ENCODE measurements at places on chromosomes 4 and X. TPM values are rescaled to one million over a fixed set of nuclear protein-coding genes. Genes with fewer than 3 reads are reported as not detected.

ZNF185 gene
- 9.4 TPM for total RNA-seq

GRCh38 chrX:129932016-129932820, 26.3 kb downstream of the UTP14A start:
- DNase-seq: no peak

PPEF2 gene
- total RNA-seq: not detected

GRCh38 chr4:109355835-109356234, 53.4 kb upstream of the COL25A1 start:
- DNase-seq: no peak

MAGEC2 gene
- total RNA-seq: not detected

GRCh38 chrX:53091354-53091753, 2.6 kb upstream of the KANTR start:
- DNase-seq: no peak

- no peak for DNase-seq
These were observed 11.1 kb downstream of the USO1 start for GRCh38 chr4:75735525-75735924.

GRCh38 chr4:87516683-87517082, 12.5 kb downstream of the SPARCL1 start:
- no peak for DNase-seq

GRCh38 chrX:11380187-11380844, 87.1 kb downstream of the AMELX start:
- DNase-seq: no peak

DNA sequence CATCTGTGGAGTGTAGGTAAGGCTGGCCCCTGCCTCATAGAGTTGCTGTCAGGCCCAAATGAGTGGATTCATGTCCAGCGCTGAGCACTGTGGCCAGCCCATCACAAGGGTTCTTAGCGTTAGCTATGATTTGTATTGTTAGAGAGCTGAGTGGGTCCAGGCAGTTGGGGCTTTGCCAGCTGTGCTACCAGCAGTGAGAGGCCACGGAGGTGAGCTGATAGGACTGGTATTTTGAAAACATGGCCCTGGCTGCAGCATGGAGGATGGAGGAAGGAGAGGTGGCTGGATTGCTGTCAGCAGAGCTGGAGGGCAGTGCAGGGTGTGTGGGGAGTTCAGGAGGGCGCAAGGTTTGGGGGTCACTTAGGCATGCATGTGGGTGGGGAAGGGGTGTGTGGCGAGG, 69.8 kb downstream of the PSAPL1 start:
- no peak for DNase-seq

DNA sequence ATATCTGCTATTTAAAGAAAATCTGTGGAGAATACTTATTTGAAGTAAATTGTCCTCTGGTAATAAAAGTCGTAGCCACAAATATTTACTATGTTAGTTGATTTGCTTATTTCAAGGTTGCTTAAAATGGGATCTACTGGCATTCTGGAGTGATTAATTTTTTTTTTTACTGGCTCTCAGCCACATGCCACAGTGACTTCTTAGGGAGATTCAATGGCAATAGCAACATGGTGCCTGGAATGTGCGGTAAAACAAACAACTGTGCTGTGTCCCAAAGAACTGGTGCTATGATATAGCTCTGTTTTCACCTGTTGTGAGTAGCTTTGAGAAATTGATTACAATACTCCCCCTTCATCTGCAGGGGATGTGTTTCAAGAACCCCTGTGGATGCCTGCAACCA, 324.3 kb downstream of the GPAT3 start:
- DNase-seq: no peak

GLRA2 gene
- not detected for total RNA-seq

- DNase-seq: no peak
These were observed 163.5 kb downstream of the PPP3CA start for GRCh38 chr4:101183666-101184373.

DNA sequence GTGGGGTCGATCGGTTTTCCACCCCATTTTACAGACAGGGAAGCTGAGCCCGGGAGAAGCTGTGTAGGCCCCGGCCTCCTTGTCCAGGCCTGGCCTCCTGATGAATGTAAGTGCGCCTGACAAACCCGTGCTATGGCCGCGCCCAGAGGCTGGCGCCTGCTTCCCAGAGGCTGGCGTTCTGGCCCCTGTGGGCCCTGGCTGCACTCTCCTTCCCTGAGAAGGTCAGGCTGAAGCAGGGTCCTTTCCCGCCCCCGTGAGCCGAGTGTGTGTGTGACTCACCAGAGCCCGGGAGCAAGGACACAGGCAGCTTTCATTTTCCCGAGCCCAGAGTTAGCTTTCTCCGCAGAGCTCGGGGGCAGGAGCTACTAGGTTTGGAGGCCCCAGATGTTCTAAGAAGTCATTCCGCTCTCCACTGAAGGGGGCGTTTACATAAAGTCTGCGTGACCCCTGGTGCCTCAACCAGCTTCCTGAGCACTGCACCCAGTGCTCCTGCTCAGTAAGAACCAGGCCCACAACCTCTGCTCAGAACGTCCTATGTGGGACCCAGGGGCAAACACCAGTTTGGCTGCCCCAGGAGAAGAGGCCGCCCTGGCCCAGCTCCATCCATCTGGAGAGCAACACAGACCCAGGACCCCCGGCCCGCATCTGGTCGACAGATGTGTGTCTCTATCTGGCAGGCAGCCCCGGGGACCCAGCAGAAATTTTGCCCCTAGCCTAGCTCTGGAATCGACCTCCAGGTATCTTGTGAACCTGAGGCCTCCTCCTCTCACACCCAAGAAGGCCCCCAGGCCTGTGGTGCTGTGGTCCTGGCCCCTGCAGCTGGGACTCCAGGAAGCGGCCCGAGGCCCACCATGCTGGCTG, 13.6 kb downstream of the UVSSA start:
- DNase-seq: no peak

MED28 gene
- 6.0 TPM for total RNA-seq

DNA sequence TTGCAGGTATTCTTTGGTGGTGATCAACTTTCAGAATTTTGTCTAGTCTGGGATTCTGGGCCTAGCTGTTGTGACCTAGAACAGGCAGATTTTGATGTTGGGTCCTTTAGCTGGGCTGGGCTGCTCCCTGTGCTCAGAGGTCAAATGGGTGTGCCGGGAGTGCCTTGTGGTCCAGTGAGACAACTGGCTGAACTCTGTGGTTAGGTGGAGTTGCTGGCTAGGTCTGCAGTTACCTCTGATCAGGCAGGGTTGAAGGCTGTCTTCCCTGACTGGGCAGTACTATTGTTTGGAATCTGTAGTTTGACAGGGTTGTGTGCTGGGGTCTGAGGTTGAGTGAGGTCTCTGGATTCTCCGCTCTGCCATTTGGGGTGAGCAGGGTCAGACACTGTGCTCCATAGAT, 599.3 kb downstream of the RAPGEF2 start:
- DNase-seq: no peak

SLC10A7 gene
- total RNA-seq: 12.4 TPM

DNA sequence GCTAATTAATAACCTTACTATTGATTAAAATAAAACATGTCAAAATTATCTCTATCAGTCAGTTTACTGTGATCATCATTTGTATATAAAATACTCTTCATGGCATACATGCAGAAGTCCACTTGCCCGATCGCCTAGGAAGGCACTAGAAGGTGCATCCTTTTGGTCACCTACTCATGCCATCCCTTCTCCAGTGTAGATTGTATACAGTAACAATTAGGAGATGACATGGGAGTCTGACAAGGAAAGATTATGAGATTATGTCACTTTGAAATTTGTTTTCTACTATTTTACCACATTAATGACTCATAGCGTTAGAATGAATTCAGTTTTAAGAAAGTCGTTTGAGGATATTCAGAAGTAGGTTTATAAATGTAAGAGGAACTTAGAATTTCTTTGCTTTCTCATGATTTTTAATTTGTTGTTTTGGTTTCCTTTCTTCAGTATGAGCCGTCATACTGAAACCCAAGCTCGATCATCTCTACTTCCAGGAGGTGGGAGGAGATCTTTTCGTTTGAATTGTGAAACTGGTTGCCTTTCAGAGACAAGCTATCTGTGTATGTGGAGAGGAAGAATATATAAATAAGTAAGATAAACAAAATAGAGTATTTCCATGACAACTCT, 51.1 kb upstream of the UNC5C start:
- DNase-seq: no peak

FDCSP gene
- not detected for total RNA-seq

- DNase-seq: no peak
These were observed 488.3 kb downstream of the CFAP47 start for GRCh38 chrX:36407836-36408235.

GPM6B gene
- total RNA-seq: 0.06 TPM

DNA sequence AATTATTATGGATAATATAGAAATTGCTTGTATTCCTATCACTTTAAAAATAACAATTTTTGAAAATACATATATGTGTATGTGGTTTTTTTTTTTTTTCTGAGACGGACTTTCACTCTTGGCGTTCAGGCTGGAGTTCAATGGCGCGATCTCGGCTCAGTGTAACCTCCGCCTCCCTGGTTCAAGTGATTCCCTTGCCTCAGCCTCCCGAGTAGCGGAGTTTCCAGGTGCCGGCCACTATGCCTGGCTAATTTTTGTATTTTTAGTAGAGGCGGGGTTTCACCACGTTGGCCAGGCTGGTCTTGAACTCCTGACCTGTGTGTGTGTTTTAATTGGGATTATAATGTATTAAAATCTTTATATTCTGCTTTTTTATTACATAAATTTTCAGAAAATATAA, 97.9 kb upstream of the NUDT6 start:
- DNase-seq: no peak

- DNase-seq: no peak
These were observed 35.3 kb upstream of the JADE3 start for GRCh38 chrX:46876901-46877300.

ARSJ gene
- total RNA-seq: 66.1 TPM

LANCL3 gene
- 0.29 TPM for total RNA-seq

- DNase-seq: no peak
These were observed 824 bp downstream of the TBC1D14 start for GRCh38 chr4:6910340-6910959.

DNA sequence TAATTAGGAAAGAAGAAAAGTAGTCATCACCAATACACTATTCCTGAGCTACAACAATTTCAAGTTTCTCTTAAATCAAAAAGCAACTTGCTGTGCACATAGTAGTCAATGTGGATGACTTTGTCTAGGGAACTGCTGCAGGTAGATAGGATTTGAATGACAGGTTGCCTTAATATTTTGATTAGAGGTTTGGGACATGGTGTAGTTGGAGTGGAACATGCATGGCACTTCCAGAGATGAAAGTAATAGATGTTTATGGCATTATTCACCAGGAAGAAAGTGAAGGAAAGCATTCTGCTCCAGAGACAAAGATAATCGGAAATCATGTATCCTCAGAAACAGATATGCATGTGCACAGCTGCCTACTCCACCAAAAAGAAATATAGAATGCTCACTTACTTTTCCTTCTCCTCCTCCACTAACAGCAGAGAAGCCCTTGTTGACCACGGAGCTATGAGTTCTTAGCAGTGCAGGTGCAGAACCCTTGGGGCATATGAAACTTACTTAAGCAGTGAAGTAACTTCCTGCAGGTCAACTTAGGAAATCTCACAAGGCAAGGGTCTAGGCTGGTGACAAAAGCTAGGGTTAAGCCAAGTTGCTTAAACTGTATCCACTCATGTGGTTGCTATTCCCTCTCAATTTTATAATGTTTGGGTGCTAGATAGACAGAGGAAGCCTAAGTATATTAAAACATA, 390.8 kb downstream of the HNRNPD start:
- DNase-seq: no peak

SNX12 gene
- 69.6 TPM for total RNA-seq

- DNase-seq: no peak
These were observed 92.0 kb upstream of the TLR2 start for GRCh38 chr4:153592064-153592463.

UGDH gene
- total RNA-seq: 84.4 TPM

DNA sequence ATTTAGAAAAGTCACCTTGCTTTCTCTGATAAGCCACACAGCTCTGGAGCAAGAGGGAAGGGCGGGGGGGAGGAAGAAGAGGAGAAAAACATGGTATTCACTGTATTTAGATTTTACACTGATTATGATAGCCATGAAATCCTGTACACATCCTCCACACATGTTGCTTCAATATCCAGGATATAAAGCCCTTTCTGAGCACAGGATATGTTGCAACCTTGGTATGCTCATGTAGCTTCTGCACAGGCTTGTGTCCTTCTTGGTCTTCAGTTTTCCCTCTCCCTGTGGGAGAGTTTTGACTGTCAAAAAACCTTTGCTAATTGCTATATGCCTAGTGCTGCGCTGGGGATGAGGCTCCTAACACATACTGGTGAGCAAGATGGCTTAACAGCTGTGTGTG, 61.9 kb upstream of the DAPP1 start:
- DNase-seq: no peak

GRCh38 chr4:188289531-188290125, 150.4 kb downstream of the TRIML1 start:
- DNase-seq: no peak

- no peak for DNase-seq
These were observed 70.9 kb upstream of the UGT2B7 start for GRCh38 chr4:69025191-69025998.

DNA sequence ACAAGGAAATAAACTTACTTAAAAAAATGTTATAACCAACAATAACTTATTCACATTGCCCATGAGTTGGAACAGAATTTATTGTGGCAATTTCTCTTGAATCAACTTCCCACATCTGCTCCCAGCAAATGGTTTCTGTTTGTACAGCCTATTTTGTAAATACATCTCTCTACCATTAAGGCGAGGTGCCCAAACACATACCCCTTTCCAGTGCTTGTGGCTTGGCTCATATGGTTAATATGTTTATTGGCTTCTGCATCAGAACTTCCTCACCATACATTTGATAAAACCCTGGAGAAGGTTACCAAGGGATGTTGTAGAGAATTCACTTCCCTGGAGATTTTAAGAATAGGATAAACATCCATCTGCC, 207.1 kb downstream of the SOWAHB start:
- no peak for DNase-seq

- no peak for DNase-seq
These were observed 48.3 kb upstream of the CBR4 start for GRCh38 chr4:169058312-169058711.

DNA sequence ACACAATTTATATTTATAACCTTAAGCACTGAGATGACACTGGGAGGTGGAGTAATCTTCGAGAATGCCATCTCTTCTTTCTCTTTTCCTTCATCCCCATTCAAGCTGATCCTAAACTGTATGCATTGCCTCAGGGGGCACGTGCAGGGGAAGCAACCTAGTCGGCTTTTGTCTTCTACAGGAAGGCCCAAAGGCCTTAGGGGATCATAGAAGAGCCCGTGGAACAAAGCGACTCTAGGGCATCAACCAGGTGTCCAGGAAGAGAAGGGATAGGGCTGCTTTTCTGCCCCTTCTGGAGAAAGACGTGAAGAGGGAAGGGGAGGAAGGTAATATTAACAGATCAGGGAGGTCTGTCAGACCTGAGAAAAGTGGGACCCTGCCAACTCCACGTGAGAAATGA, 6.9 kb upstream of the TLR8 start:
- DNase-seq: no peak

GRCh38 chr4:5158825-5159224, 107.5 kb downstream of the STK32B start:
- no peak for DNase-seq

MAGEB2 gene
- not detected for total RNA-seq

GRCh38 chrX:17082831-17083230, 136.4 kb downstream of the REPS2 start:
- no peak for DNase-seq
